ENCODE measurements at places on chromosomes 4 and X.
A peak's percentile ranks its signal among the peaks of the same experiment; 100 is the strongest.

GRCh38 chr4:53608649-53609048, 17.4 kb upstream of the LNX1 start:
- no peak for DNase-seq

DNA sequence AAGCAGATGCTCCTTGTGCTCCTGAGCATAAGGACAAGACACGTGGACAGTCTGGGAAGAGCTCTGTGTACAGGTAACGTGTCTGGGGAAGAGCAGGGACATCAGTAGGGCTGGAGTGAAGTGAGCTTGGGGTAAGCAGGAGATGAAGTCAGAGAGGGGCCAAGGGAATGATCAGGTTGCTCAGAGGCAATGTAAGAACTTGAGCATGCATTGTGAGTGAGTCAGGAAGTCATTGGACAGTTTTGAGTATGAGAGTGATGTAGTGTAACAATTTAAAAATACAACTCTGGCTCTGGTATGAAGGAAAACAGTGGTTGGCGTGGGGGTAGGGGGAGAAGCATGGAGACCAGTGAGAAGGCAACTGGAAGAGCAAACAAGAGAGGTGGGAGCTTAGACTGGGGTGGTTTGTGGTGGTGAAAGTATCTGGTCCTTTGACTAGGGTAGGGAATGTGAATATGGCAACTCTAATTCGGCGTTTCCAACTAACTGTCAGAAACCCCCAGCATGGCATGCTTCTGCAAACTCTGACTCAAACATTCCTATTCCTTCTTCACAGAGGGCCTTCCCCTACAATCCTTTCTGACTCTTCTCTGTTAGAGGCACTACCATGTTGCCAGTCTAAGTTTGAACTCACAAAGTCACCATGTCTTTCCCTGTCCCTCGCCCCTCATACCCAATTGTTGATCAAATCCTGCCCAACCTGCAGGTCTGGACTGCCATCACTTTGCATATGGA, 57.2 kb downstream of the STBD1 start:
- no peak for DNase-seq

- DNase-seq, result no peak
These were observed 41.1 kb downstream of the ZFX start for GRCh38 chrX:24190500-24191156.

DNA sequence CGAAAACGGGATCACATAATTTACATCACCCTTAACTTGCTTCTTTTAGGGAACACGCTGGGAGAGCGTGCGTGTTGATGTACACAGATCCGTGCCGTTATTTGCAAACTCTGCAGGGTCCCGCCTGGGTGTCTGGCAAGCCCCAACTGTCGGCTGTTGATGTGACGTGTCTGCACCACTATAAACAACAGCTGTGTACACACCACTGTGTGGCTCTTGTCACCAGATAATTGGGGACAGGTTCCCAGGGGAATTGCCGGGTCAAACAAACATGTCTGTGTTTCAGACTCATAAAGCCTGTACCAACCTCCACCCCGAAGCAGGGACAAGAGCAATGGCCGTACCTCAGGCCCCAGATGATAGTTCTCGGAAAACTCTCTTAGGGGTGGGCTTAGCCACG, 105.0 kb upstream of the AFAP1 start:
- DNase-seq, result no peak

GRCh38 chr4:48044298-48044697, 27.7 kb downstream of the NIPAL1 start:
- DNase-seq, result no peak

DNA sequence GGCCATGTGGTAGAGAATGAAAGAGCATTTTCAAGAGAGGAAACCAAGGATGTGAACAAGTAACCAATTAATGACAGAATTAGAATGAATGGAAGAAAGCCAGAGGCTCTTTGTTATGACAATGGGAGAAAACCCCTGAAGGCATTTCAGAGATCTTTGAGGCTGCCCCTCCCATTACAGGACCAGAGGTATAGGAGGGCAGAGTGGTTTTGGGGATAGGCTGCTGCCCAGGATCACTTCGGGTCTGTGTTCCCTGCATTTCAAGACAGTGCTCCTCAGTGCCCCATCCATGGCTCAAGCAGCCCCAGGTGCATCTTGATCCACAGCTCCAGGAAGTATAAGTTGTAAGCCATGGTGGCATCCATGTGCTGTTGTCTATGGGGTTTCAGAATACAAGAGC, 124.0 kb upstream of the HPF1 start:
- DNase-seq, result no peak

GRCh38 chrX:25025615-25026014, 9.8 kb upstream of the ARX start:
- no peak for DNase-seq

DNA sequence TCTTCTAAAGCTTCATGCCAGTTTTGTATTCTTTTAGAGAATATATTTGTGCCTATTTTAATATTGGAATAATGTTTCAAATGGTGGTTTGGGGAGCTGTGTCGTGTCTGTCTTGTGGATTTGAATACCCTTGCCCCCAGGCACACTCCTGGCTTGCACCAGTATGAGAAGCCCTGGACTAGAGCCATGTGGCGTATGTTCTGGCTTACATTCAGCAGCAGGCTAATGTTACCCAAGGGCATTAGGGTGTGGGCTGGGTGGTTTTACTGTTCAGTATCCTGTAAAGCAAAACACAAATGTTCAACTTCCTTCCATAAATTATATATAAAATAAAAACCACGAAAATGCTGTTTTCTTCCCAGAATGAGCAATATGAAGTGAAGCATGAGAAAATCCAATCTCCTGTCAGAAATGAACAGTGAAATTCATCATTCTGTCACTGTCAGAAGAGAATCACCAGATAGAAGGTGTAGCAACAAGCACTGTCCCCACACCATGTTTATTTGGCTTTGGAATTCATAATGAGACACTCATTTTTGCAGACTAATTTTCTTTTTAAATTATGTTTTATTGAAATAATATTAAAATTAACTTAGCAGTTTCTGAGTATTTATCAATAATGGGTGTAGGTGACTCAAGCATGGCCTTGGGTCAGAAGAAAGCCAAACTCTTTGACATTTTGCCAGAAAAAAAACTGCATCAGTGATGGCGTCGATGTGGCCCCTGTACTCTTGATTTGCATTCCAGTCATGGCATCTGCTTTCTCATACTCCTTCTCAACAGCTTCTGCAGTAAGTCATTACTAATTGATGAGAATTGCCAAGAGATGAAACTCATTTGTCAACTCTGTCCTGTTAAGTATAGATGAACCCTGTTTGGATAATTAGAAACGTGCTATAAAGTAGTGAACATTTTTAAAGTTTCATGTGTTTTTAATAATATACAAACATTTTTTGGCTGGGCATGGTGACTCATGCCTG, 43.8 kb downstream of the WWC2 start:
- DNase-seq, result no peak

- DNase-seq, result no peak
These were observed 16.3 kb downstream of the SULT1B1 start for GRCh38 chr4:69744157-69744478.

DNA sequence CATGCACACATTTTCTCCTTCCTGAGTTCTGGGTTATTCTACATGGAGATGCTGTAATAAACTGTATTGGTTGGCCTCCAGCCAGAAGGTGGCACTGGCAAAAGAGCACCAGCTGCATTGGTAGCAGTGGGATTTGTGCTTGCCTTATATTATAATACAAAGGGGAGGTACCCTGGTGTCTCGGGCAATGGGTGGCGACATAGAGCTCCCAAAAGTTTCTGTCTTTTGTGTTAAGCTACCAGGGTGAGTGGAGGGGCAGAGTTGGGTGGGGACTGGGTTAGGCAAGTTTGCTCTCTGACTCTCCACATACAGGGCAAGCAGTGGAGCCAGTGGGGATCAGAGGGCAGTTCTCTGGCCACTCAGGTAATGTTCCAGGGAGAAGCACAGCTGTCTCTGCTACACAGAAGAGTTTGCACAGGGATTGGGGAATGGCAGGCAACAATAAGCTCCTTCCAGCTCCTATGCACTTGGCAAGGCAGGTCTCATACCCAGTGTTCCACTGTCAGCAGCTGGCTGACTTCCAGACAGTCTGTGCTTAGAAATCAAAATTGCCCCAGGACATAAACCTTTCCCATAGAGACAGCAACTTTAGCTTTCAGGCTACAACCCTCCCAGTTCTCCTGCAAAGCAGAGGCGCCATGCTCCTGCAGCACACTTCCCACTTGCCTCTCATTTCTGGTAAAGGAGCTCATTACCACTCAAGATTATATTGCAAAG, 463.9 kb upstream of the PCDH7 start:
- DNase-seq, result no peak

DNA sequence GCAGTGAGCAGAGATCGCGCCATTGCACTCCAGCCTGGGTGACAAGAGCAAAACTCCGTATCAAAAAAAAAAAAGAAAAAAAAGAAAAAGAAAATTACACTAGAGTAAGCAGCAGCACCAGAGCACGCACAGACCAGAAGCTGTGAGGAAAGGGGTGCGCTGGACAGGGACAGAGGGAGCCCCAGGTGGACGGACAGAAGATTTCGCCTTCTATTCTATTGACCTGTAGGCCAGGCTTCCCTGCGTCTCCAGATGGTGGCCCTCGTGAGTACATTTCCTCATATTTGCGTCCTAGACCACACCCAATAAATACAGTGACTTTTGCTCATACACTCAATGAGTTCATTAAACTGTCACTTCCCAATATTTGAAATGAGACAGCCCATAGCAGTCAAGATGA, 19.1 kb downstream of the MTNR1A start:
- DNase-seq, result no peak

- no peak for DNase-seq
These were observed 10.1 kb downstream of the STIM2 start for GRCh38 chr4:26870576-26871262.

GRCh38 chrX:153989973-153990655, 17.6 kb downstream of the TMEM187 start:
- no peak for DNase-seq

DNA sequence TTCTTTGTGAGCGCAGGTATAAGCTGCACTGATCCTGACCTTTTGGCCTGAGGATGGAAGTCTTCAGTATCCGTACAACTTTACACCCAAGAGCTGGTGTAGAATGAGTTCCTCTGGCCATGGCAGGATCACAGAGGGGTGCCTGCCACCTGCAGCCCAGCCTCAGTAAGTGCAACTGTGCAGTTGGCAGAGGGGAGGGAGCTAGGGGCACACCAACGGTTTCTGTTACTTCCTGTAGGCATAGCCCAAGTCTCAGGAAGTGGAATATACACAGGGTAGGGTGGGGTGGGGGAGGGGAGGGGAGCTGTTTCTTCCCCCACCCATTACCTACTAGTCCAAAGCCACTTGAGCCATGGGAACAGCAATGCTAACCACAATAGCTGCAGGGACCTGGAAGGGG, 85.4 kb upstream of the GBA3 start:
- peak; percentile 21 for DNase-seq

GRCh38 chr4:122781486-122781885, 45.1 kb upstream of the FGF2 start:
- DNase-seq, result no peak

- DNase-seq, result no peak
These were observed 10.0 kb upstream of the ADD1 start for GRCh38 chr4:2833671-2834000.

- peak; percentile 72 for DNase-seq
These were observed 61.4 kb downstream of the AGA start for GRCh38 chr4:177380730-177381287.

GRCh38 chrX:10630320-10630719, 9.9 kb upstream of the MID1 start:
- no peak for DNase-seq

- DNase-seq, result no peak
These were observed 92.7 kb downstream of the CBLL2 start for GRCh38 chrX:22365460-22365859.
